Stimulated activated CD8-positive, alpha-beta memory T cell treated with anti-CD3 and anti-CD28 coated beads, Interleukin-7, amount 100 ng/mL, for 1 hour (primary cell): ENCODE measurements at places on chromosomes 12 and 14.

GRCh38 chr12:65823513-65824375 lies 539 bp upstream of the HMGA2 start:
- no peak for DNase-seq

DNA sequence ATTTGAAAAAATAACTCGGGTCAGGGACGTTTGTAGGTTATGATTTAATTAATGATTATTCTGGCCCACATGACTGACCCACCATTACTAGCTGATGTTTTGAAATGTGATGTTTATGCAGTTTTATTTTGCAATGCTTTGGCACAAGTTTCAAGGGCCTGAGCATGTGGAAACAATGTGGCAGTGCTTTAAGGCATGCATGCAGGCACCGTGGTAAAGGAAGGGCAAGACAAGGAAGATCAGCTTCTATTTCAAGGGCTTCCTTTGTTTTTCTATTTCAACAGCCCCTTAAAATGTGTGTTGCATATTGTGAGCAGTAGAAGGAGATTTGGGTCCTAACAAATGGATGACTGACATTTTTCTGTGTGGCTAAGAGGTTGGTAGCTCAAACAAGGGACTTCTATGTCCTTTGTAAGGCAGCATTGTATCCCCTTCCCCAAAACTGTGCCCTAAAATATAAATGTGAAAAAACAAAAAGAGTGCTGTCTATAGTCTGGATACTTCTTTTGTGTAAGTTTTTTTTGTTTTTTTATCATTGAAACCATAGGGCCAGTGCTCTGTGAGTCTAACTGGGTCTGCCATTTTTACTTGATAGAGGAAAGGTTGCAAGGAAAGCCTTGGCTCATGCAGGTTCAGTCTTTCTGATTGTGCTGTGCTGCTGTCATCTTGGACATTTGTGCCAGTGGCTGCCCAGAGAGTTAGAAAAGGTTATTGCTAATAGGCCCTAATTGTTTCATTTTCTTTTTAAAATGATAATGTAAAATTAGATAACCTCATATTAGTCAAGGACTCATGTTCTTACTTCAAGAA lies 103.5 kb downstream of the FGD4 start:
- no peak for DNase-seq

GRCh38 chr12:58419196-58419760 lies 477.9 kb downstream of the ATP23 start:
- no peak for DNase-seq

DNA sequence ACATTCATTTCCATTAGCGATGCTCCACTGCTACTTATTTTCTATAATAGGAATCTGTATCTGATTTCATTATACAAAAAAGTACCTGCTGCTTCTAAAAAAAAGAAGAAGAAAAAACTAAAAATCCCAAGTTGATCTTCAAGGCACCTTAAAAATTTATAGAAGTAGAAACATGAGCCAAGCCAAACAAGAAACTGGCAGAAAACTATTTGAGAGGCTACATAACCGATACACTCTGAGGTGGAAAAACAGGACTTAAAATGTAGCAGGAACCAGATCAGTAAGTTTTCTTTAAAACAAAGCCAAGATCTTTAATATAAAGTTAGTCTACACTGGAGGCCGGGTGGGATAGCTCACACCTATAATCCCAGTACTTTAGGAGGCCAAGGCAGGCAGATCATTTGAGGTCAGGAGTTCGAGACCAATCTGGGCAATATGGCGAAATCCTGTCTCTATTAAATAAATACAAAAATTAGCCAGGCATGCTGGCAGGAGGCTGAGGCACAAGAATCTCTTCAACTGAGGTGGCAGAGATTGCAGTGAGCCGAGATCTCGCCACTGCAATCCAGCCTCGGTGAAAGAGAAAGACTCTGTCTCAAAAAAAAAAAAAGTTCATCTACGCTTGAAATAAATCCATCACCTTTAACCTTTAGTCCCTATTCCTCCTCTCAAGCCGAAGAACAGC lies 278.6 kb downstream of the MED13L start:
- DNase-seq = no peak

DNA sequence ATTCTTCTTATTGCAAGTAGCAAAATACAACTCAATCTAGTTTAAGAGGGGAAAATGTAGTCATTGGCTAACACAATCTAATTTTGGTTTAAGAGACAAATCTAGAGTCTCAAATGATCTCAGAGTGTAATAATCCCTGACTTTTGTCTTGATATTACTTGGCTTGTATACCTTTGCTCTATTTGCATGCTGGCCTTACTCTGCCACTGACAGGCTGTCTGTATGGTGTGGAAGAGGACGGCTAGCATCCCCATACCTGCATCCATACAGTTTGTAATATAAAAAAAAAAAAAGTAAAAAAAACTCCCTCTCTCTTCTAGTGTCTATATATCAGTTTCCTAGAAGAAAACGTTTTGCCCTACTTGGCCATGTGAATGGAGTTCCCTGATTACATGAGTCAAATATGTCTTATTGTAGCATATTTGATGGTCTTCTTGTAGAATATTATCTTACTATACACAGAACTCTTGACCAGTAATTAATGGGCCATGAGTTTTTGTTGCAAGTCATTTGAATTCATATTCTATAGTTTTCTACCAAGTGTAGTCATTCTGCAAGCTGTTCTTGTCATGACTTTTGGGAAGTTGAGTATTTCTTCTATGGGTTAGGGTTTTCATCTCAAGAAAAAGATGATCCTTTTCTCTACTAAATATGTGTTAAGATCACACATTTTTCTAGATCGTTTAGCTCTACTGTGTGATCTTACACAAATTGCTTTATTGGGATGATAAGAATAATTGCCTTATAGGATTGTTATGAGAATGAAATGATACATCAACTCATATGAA lies 8.2 kb downstream of the HIF1A start:
- no peak for DNase-seq

DNA sequence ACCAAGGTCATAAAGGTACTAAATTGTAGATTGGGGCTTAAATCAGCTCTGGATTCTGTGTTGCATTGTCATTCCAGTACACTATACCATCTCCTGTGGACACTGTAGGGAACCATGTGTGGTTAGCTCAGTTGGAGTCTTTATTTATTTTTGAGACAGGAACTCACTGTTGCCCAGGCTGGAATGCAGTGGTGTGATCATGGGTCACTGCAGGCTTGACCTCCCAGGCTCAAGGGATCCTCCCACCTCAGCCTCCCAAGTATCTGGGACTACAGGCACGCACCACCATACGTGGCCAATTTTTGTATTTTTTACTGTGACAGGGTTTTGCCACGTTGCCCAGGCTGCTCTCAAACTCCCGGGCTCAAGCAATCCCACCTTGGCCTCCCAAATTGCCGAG lies 6.7 kb downstream of the PAPOLA start:
- DNase-seq = no peak

DNA sequence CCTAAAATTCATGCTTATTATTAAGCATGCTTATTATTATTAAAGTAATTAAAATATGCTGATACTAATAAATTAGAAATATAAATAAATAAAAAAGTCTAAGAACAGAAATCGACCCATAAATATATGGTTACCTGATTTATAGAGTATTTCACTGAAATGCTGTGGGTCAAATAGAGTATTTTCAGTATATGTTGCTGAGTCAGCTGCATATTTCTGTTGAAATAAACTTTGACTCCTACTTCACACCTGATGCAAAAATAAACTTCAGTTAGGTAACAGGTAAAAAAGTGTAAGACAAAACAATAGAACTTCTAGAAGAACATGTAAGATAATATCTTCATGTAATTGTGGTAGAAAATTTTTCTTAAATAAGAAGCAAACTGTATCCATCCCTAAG lies 967.9 kb downstream of the TRHDE start:
- no peak for DNase-seq

GRCh38 chr12:154058-154457 lies 59.9 kb downstream of the SLC6A12 start:
- no peak for DNase-seq

DNA sequence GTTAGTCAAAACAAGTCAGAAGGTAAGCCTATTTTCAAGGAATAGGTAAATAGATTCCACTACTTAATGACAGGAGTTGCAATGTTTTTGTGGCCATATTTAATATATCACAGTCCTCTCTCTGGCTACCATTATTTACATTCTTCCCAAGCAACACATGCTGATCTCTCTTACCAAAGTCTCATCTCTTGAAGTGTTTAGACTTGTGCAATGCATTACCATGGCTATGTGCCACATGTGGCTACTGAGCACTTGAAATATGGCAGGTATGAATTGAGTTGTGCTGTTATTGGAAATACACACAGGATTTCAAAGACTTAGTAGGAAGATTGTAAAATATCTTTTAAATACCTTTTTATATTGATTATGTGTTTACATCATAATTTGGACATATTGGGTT lies 262.4 kb upstream of the PDE3A start:
- DNase-seq = no peak

DNA sequence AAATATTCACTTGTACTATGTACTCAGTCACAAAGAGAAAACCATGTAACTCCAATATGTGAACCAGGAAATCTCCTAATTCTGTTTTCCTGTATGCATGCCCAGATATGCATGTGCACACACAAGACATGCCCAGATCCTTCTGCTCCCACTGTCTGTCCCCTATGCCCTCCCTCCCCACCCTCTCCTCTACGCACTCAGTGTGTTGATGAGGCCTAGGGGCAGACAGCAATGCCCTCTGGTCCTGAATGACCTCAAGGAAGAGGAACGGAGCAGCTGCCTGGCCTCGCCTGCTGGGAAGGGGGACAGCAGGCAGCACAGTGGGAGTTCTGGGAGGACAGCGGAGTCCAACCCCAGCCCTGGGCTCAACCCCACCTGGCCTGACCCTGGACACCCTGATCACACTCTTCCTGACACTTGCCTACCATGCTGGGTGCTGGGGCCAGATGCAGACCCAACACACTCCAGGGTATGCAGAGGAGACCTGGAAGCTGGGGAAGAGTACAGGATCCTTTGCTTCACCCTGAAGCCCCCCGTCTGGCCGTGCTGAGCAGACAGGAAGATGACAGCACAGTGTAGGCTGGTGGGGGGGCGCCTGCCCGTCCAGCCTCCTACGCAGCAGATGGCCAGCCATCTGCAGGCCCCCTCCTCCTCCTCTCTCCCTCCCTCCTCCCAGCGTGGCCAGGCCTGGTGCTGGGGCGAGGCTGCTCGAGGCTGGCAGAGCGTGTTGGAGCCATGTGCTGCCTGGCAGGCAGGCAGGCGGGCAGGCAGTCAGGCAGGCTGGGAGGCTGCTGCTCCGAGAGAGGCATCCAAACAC lies 106.6 kb upstream of the NCOR2 start:
- no peak for DNase-seq

GRCh38 chr12:104677441-104678089 lies 220.8 kb downstream of the CHST11 start:
- DNase-seq = no peak

GRCh38 chr14:84856751-84857534 lies 673.0 kb upstream of the FLRT2 start:
- DNase-seq = no peak

GRCh38 chr14:40265096-40265495 lies 832.9 kb upstream of the FBXO33 start:
- DNase-seq = no peak

DNA sequence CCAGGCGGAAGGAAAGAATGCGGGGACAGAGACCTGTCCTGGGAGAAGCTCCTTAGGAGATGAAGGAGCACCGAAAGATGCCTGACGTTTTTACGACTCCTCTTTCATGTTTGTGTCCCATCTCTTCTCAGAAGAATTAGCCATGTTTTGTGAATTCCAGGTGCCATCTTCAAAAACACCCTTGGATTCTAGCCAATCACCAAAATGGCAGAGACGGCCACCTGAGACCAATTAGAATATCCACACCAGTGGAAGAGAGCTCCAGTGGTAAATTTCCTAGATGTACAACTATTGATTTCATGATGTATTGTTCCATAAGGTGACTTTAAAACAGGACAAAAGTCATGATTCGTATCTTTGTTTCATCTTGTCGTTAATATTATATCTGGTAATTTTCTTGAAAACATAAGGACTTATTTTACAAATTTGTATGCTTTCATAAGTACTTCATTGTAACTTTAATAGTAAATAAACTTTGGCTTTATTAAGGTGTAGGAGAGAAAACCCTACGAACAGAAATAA lies 62.3 kb upstream of the NUDT4 start:
- no peak for DNase-seq

DNA sequence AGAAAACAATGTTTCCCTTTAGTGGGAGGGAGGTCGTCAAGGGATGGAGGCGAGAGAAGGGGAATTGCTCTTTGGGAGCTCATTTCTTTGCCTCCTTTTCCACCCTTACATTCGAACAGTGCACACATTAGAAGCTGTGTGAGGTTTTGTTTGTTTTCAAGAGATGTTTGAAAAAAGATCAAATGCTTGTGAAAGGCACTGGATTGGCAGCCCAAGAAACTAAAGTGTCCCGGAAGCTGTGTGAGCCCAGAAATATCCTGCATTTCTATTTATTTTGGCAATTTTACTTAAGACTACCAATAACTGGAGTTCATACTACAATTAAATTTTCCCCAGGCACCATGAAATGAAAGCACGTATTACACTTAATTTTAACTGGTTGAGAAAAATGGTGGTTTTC lies 67.0 kb downstream of the IGF1 start:
- DNase-seq = no peak

GRCh38 chr12:99454539-99455172 lies 192.9 kb upstream of the GARIN6 start:
- no peak for DNase-seq

DNA sequence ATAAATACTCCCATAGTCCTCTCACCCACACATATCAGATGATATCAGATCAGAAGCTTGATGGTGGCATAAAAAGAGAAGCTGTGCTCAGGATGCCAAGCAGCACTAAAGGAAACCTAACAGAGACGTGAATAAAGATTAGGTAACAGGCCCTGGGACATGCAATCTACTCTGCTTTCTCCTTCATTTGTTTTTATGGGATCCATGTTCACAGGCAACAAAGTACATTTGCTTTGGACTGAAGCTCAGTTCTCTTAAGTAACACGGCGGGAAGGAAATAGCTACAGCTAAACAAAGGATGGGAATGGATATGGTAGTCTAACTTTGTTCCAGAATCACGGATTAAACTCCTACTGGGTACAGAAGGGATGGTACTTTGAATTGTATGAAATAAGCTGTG lies 119.5 kb downstream of the TTC7B start:
- no peak for DNase-seq
